ENCODE measurements at places on chromosomes 3 and 15.
A peak's percentile ranks its signal among the peaks of the same experiment; 100 is the strongest.

GRCh38 chr15:80482696-80483095 is 78.5 kb downstream of the ARNT2 start:
- no peak overlapping the region for H3K4me3 ChIP-seq
- no peaks in the 10 kb centered on the region for H3K36me3 ChIP-seq
- peaks cover 67% of the 10 kb centered on the region for H3K4me1 ChIP-seq
- peak; percentile 73 for DNase-seq
- H3K27ac ChIP-seq: peak overlapping the region; percentile 95

DNA sequence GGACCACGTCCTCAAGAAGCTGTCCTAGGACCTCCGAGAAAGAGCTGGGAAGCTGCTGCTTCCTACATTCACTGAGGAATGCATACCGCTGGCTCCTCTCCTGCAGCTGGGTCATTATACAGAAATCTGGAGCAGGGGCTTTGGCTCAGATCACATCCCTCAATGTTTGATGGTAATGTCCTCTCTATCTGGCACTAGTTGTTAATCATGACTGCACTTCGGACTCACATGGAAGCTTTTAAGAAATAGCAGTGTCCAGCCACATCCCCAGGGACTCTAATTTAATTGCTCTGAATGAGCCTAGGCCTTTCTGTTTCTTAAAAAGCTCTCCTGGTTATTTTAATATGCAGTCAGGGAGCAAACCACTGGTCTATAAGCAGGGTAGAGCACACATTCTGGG is 25.7 kb upstream of the MYRIP start:
- H3K4me3 ChIP-seq: no peak overlapping the region
- H3K4me1 ChIP-seq: no peaks in the 10 kb centered on the region
- H3K27me3 ChIP-seq: no peaks in the 10 kb centered on the region
- H3K27ac ChIP-seq: no peak overlapping the region
- no peaks in the 10 kb centered on the region for H3K36me3 ChIP-seq

- no peaks in the 10 kb centered on the region for H3K27me3 ChIP-seq
- no peak overlapping the region for H3K4me3 ChIP-seq
- no peaks in the 10 kb centered on the region for H3K36me3 ChIP-seq
These were observed 389.7 kb downstream of the ROBO1 start for GRCh38 chr3:79378064-79378463.

DNA sequence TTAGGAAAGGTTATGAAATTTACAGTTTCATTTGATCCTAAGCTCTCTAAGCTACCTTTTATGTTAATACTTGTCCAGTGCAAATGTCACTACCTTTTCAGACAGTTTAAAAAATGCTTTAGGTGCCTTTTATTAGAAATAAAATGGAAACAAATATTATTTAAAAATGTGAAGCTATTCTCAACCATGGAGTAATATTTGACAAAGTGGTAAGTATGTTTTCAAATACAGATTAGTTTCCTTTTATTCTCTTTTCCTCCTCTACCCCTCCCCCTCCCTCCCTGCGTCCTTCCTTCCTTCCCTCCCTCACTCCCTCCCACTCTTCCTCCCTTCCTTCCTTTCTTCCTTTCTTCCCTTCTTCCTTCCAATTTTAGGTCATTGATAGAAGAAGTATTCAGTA is 6.3 kb downstream of the LRRC3B start:
- H3K36me3 ChIP-seq: no peaks in the 10 kb centered on the region
- no peak overlapping the region for H3K27ac ChIP-seq
- DNase-seq: no peak
- H3K27me3 ChIP-seq: no peaks in the 10 kb centered on the region
- H3K4me3 ChIP-seq: no peak overlapping the region

DNA sequence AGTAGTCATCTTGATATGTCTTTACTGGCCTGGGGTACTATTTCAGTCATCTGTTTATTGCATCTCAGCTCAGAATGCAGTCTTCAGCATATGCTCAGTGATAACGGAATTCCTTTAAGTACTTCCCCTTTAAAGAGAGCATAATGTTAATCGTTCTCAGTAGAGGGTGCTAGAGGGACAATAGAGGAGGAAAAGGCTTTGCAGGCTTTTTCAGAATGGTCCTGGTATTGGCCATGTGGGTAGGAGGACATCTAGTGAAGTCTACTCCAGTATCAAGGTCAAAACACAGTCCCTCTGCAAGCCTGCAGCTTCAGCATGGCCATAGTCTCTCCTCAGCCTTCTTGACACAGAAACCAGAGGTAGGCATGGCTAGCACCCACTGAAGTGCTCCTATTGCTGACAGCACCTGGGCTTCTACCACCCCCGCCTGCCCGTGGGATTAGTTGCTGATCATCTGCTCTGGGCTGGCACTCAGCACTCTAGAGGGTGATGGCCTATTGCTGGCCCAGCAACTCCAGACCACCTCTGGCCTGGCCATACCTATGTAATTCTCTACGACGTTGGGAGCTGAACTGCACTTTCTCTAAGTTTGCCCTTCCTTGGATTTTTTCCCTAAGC is 65.4 kb downstream of the KCNH8 start:
- no peaks in the 10 kb centered on the region for H3K36me3 ChIP-seq
- no peak overlapping the region for H3K27ac ChIP-seq
- H3K4me1 ChIP-seq: no peaks in the 10 kb centered on the region
- no peaks in the 10 kb centered on the region for H3K27me3 ChIP-seq

- H3K4me3 ChIP-seq: no peak overlapping the region
- H3K27me3 ChIP-seq: no peaks in the 10 kb centered on the region
- no peak overlapping the region for H3K27ac ChIP-seq
- H3K4me1 ChIP-seq: no peaks in the 10 kb centered on the region
These were observed 1.4 kb downstream of the P2RY12 start for GRCh38 chr3:151383111-151383510.

GRCh38 chr15:63461230-63461985 is 43.0 kb upstream of the USP3 start:
- H3K4me3 ChIP-seq: no peak overlapping the region
- H3K27me3 ChIP-seq: no peaks in the 10 kb centered on the region
- peaks cover 17% of the 10 kb centered on the region for H3K4me1 ChIP-seq
